Esophagus squamous epithelium (tissue), 5 donors: ENCODE measurements at places on chromosomes 2 and 18.

DNA sequence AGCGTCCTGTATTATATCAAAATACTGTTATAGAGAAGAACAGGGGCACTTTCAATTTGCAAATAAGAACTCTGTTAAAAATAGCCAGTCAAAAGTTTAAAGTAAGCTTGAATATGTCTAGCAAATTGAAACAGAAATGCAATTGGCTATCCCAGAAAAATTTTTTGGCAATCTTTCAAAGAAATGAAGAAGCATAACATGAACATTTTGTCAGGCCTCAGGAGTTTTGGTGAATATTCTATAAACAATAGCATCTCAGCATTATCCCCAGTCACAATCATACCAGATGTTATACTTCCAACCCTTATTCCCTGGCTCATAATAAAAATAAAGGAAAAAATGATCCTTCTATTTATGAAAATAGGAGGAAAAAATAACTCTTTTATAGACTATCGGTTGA is 252.4 kb downstream of the GRB14 start:
- no peaks in the 10 kb centered on the region for H3K27me3 ChIP-seq
- H3K4me3 ChIP-seq, result no peak overlapping the region
- no peak for DNase-seq
- no peaks in the 10 kb centered on the region for H3K4me1 ChIP-seq

DNA sequence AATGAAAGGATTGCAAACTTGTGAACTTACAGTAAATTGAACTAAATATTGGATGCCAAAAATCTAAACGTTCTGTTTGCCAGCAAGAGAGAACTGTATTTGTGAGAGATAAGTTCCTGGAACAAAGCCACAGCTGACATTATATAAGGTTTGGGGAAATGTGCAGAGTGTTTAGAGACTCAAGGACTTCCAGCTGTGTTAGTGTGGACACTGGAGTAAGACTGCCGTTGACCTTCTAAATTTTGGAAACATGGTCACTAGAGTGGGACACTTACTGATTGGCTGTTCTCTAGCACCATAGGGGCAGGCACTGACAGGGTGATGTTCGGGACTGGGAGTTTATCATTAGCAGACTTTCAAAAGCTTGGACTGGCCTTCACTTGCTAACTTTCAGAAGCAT is 40.5 kb downstream of the SCN9A start:
- H3K4me1 ChIP-seq, result no peaks in the 10 kb centered on the region
- no peaks in the 10 kb centered on the region for H3K27me3 ChIP-seq
- H3K27ac ChIP-seq, result no peak overlapping the region
- H3K36me3 ChIP-seq, result no peaks in the 10 kb centered on the region
- no peak overlapping the region for H3K4me3 ChIP-seq
- no peak for DNase-seq

DNA sequence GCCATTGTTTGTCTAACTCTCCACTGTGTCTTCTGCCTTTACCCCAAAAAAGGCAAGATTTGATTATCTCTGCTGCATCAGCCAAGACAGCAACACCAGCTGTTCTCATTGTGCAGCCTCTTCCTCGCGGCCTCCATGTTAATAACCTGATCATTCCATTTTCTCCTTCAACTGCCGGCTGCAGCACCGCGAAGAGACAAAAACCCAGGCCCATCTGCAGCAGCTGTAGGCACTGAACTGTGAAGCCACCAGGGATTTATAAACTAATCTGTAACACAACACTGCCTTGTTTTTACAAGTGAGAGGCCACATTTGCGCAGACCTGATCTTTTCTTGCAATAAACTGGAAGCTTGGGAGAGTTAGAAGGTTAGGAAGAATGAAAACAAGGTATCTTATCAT is 147.8 kb downstream of the SATB2 start:
- no peaks in the 10 kb centered on the region for H3K4me1 ChIP-seq
- no peaks in the 10 kb centered on the region for H3K36me3 ChIP-seq
- no peaks in the 10 kb centered on the region for H3K27me3 ChIP-seq
- H3K4me3 ChIP-seq, result no peak overlapping the region

- H3K36me3 ChIP-seq, result no peaks in the 10 kb centered on the region
- no peaks in the 10 kb centered on the region for H3K27me3 ChIP-seq
- no peak overlapping the region for H3K4me3 ChIP-seq
Observed at GRCh38 chr2:145023334-145023934, 503.5 kb upstream of the ZEB2 start.

- no peaks in the 10 kb centered on the region for H3K27me3 ChIP-seq
- H3K36me3 ChIP-seq, result no peaks in the 10 kb centered on the region
- DNase-seq, result no peak
- H3K4me3 ChIP-seq, result no peak overlapping the region
- H3K4me1 ChIP-seq, result no peaks in the 10 kb centered on the region
- H3K27ac ChIP-seq, result no peak overlapping the region
Observed at GRCh38 chr18:55064760-55065159, 105.5 kb upstream of the CCDC68 start.

- DNase-seq, result no peak
- H3K36me3 ChIP-seq, result no peaks in the 10 kb centered on the region
Observed at GRCh38 chr2:180322781-180323180, 315.7 kb upstream of the CWC22 start.

DNA sequence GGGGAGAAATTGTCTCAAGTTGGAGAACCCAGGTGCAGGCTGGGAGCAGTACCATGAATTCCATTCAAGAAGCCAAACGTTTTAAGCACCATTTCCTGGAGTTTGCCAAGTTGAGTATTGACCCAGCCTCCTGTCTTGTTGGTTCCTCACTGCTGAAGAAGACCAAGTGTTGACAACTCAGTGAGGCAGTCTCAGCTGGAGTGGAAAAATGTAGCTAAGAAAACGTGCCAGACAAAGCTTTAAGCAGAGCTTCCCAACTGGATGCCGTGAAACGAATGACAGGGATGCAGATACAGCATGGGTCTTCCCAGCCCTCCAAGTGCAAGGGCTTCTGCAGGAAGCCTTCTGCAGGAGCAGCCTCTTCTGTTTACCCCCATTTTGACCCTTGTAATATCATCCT is 778 bp upstream of the INPP1 start:
- H3K27me3 ChIP-seq, result no peaks in the 10 kb centered on the region
- H3K4me1 ChIP-seq, result peaks cover 52% of the 10 kb centered on the region
- H3K27ac ChIP-seq, result peak overlapping the region; percentile 98

DNA sequence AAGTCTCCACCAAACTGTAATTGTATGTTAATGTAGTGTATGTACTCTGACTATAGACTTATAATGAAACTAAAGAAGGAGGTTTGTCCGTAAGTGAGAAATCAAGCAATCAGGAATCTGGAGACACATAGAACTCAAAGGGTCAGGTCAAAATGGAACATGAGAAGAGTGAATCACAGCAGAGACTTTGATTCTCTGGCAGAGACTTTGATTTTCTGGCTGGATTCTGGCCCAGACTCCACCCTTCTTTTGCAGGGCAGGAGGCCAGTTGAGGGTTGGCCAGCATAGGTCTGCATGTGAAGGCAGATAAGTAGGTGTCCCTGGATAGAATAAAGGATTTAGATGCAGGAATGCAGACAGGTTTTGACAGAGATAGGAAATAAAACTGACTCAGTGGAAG is 11.0 kb upstream of the NCKAP5 start:
- H3K27ac ChIP-seq, result peak overlapping the region; percentile 66
- no peak overlapping the region for H3K4me3 ChIP-seq
- H3K36me3 ChIP-seq, result no peaks in the 10 kb centered on the region

DNA sequence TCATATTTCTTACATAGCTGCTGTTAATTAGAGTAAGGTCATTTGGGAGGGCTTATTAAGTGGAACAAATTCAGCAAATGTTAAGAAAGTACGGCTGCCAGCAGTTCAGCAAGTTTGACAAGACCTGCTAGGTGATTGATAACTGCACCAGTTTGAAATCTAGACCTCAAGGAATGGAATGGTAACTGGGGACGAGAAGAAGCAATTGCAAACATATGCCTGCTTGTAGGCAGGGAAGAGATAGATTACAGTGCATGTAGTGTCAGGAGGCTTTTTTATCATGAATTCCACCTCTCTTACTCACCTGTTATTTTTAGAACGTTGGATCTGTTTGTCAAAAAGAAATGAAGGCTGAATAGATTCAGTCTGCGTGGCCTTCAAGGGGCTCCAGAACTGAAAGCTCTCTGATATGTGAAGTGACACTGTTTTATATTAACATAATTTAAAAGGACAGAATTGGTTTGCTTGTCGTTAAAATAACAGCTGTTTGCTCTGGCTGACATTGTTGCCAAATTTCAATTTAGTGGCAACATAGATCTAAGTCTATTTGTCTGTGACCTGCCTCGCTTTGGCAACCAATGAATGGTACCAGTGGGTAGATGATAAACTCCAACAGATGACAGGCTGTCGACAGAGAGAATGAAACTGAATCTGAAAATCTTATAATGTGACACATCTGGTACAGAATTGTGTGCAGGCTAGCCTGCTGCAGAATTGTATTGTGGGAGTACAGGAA is 199.3 kb downstream of the ZNF407 start:
- peaks cover 2% of the 10 kb centered on the region for H3K4me1 ChIP-seq
- DNase-seq, result no peak
- H3K27ac ChIP-seq, result no peak overlapping the region
- H3K4me3 ChIP-seq, result no peak overlapping the region
- H3K27me3 ChIP-seq, result no peaks in the 10 kb centered on the region

GRCh38 chr18:74679006-74679678 is 81.5 kb downstream of the ZNF407 start:
- DNase-seq, result no peak
- no peaks in the 10 kb centered on the region for H3K27me3 ChIP-seq
- peaks cover 19% of the 10 kb centered on the region for H3K4me1 ChIP-seq
- no peaks in the 10 kb centered on the region for H3K36me3 ChIP-seq

DNA sequence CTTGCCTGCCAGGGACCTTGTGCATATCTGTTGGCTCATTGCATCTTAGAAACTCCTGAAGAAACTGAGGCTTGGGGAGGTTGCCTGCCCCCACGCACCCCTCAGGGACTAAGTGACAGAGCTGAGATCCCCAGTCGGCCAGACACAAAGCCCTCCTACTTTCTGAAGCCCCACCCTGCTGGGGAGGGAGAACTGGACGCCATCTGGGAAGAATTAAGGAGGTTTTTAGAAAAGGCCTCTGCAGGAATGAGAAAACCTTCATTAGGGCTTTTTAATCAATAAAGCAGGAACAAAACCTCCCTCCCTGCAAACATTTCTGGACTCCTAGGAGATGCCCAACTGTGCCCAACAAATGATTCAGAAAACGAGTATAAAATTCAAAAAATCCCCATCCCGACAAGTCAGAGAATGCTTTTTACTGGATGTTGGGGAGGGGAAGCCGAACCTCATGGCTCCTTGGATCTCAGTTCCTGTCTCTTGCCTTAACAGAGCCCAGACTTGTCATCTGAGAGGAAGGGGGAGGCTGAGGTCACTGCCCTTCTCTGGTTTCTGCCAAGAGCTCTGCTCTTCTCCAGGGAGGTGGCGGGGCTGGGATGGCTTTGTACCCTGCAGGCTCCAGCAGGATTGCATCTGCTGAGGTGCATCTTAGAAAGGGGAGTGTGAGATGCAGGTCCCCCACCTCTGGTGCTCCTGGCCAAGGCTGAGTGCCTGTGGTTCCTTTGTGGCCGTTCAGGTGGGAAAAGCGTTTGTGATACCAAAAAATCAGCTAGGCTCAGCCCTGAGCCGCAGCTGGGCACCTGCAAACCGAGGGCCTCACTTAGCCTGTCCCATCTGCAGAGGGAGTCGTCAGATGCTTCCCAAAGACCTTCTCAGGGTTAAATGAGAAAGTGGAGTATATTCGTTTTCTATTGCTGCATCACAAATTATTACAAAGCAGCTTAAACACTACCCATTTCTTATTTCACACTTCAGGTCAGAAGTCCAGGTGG is 142.4 kb downstream of the ZFP36L2 start:
- H3K27ac ChIP-seq, result peak overlapping the region; percentile 91
- H3K4me3 ChIP-seq, result no peak overlapping the region
- peaks cover 48% of the 10 kb centered on the region for H3K4me1 ChIP-seq
- H3K27me3 ChIP-seq, result no peaks in the 10 kb centered on the region

DNA sequence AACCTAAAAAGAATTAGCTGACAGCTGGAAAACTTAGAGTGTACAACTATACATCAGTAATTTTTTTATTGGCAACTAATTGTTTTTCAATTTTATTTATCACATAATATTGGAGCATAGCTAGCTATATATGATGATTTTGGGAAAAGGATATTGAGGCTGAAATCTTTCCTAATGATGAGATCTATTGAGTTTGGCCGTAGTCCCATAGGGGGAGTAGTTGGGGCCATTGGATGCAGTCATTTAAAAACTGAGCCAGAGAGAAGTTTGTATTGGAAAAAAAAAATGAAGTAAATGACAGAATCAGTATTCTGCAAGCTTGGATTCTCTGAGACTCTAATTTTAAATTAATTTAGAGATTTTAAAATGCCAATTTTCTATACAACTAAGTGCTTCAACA is 179.8 kb downstream of the LTBP1 start:
- H3K36me3 ChIP-seq, result no peaks in the 10 kb centered on the region
- no peak overlapping the region for H3K4me3 ChIP-seq
- H3K27ac ChIP-seq, result no peak overlapping the region
- no peak for DNase-seq
- H3K27me3 ChIP-seq, result no peaks in the 10 kb centered on the region

GRCh38 chr2:238285653-238286082 is 2.7 kb downstream of the PER2 start:
- no peak overlapping the region for H3K4me3 ChIP-seq
- no peaks in the 10 kb centered on the region for H3K27me3 ChIP-seq
- H3K27ac ChIP-seq, result peak overlapping the region; percentile 99
- H3K36me3 ChIP-seq, result peaks cover 4% of the 10 kb centered on the region
- DNase-seq, result peak; percentile 20
- peaks cover 43% of the 10 kb centered on the region for H3K4me1 ChIP-seq

- H3K27ac ChIP-seq, result no peak overlapping the region
- no peak overlapping the region for H3K4me3 ChIP-seq
- H3K4me1 ChIP-seq, result peaks cover 11% of the 10 kb centered on the region
Observed at GRCh38 chr2:119286661-119287060, 63.0 kb downstream of the STEAP3 start.

- H3K27me3 ChIP-seq, result no peaks in the 10 kb centered on the region
- H3K27ac ChIP-seq, result no peak overlapping the region
Observed at GRCh38 chr2:236348976-236349375, 84.8 kb upstream of the ASB18 start.

- H3K4me3 ChIP-seq, result no peak overlapping the region
- DNase-seq, result no peak
- no peak overlapping the region for H3K27ac ChIP-seq
- H3K4me1 ChIP-seq, result no peaks in the 10 kb centered on the region
Observed at GRCh38 chr2:113692698-113693428, 63.6 kb downstream of the SLC35F5 start.

DNA sequence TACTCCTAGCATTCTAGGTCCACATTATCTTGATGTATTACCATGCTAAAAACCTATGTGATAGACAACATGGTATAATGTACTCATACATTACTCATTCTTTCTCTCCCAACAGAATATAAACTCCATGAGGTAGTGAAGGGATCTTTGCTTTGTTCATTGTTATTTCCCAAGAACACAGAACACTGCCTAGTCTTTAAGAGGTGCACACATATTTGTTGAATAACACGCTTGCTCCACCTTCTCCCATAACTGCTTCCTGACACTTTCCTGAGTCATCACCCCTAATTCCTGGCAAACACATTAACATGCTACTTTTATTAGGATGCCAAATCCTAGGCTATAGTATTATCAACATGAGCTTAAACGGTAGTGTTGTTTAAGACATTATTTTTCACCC is 41.3 kb downstream of the REV1 start:
- H3K27ac ChIP-seq, result no peak overlapping the region
- no peaks in the 10 kb centered on the region for H3K36me3 ChIP-seq
- no peak for DNase-seq
- no peaks in the 10 kb centered on the region for H3K4me1 ChIP-seq

GRCh38 chr2:213119061-213119809 is 32.2 kb downstream of the IKZF2 start:
- H3K27me3 ChIP-seq, result no peaks in the 10 kb centered on the region
- DNase-seq, result no peak
- H3K36me3 ChIP-seq, result no peaks in the 10 kb centered on the region
- H3K27ac ChIP-seq, result peak overlapping the region; percentile 19
